ENCODE measurements at places on chromosomes 7 and 10.
A peak's percentile ranks its signal among the peaks of the same experiment; 100 is the strongest.

DNA sequence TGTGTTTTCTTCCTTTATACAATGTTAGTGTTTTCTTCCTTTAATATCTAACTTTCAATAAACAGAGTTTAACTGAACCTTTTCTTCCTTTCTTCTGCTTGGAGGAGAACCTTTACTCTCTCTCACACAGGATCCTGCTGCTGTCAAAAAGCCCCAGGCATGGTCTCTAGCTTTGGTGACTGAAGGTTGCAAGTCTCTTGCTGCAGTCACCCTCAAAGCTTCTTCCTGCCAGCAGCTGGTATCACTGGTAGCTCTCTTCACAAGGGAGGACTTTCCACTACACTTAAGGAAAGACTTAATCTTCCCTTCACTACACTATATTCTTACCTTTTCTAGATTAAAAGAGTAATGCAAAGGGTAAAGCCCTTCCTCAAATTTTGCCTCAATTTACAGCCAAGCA, 153.4 kb downstream of the SGMS1 start:
- DNase-seq: no peak

DNA sequence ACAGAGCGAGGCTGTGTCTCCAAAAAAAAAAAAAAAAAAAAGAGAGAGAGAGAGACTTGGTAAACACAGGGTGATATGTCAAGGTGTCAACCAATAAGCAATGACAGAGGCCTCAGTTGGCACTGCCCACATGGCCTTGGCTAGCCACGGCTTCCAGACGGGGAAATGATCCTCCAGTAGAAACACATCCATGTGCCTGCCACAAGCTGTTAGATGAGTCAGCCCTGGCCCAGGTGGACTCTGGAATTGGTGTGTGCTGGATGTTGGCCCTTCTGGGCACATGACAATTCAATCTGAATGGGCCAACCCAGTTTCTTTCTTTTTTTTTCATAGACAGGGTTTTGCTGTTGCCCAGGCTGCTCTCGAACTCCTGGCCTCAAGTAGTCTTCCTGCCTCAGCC, 13.7 kb downstream of the RFC2 start:
- no peak for DNase-seq

DNA sequence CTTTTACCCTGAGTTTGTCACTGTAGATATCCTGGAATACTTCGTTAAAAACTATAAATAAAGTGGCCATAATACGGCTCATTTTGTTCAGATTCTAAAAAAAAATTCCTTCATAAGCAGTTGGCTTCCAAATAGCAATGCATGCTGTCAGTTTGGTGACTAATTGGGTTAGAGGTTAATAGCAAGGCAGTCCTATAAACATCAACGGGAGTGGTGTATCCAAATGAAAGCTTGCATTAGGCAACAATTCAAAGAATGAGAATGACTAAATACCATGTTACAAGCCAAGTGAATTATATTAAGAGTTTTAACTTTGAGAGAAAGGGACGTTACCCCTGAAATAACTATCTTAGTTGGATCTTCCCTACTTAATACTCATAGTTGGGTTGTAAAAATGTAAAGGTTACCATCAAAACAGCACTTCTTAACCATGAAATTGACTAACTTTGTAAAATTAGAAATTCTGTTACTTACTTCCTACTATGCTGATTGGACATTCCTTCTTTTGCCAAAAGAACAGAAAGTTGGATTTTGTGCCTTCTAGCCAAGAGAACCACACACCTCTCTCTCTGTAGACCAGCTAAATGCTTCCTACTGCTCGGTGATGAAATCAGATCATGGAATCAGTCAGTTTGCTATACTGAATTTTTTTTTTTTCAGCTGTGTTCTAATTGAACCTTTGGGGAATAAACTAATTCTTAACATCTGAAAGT, 98.0 kb downstream of the KAT6B start:
- no peak for DNase-seq

GRCh38 chr7:23712368-23713284, 2.6 kb downstream of the STK31 start:
- peak; percentile 58 for DNase-seq

- DNase-seq: no peak
These were observed 21.6 kb downstream of the RBM48 start for GRCh38 chr7:92550194-92550593.

GRCh38 chr7:81743201-81743600, 26.6 kb downstream of the HGF start:
- no peak for DNase-seq

DNA sequence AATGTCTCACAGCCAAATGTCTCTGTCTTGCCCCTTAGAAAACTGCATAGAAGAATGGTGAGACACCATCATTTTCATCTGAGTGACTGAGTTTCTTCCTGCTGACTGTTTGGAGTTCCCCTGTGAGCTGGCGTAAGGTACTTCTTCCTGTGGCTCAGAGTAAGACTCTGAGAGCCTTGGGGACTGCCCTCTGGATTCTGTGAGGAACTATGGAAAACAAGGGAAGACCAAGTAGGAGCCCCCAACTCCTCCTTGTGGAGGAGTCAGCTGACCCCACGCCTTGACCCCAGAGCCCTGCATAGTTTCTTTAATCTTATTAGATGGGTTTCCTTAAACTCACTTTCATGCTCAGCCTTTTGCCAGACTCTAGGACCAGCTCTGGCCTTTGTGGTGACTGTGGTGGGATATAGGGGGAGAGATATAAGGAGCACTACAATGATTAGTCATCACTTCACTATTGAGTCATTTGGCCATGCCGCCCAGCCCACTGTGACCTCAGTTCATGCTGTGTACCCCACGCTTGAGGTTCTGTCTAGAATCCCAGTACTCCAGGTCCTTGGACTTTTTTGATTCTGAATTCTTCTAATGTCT, 51.8 kb upstream of the FAM133B start:
- peak; percentile 54 for DNase-seq

GRCh38 chr10:86253091-86254072, 113.2 kb downstream of the GRID1 start:
- DNase-seq: no peak

- no peak for DNase-seq
These were observed 252.9 kb downstream of the MAD1L1 start for GRCh38 chr7:1979591-1980560.

DNA sequence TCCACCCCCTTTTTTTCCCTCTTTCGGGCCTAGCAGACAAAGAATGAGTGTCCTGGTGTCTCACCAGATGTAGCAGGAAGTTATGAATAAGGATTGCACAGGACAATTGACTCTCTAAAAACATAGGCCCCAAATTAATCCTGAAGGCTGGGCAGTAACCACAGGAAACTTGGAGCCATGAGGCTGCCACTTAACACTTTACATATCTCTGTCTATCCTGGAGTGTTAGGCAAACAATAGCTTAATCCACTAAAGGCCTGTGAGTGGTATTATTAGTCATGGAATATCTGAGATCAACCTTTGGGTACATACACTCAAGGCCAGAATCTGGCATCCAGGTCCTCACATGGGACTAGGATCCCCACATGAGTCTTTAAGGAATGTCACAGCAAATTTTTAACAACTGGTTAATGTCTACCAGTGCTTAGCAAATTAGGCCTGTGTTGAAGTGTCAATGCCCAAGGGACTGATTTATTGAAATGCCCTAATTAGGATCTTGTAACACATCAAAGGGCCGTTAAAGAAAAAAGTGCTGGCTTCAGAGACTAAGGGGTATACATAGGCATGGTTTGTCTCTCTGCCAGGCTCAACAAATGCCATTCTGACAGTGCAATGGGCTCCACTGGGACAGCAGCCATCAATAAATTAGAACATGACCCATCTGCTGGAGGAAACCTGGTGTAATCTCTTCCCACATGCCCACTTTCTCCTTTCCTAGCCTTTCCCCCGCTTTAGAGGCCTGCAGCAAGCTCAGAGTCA, 196.7 kb upstream of the TBX20 start:
- DNase-seq: no peak

GRCh38 chr7:129356176-129356575, 78.1 kb upstream of the STRIP2 start:
- no peak for DNase-seq

DNA sequence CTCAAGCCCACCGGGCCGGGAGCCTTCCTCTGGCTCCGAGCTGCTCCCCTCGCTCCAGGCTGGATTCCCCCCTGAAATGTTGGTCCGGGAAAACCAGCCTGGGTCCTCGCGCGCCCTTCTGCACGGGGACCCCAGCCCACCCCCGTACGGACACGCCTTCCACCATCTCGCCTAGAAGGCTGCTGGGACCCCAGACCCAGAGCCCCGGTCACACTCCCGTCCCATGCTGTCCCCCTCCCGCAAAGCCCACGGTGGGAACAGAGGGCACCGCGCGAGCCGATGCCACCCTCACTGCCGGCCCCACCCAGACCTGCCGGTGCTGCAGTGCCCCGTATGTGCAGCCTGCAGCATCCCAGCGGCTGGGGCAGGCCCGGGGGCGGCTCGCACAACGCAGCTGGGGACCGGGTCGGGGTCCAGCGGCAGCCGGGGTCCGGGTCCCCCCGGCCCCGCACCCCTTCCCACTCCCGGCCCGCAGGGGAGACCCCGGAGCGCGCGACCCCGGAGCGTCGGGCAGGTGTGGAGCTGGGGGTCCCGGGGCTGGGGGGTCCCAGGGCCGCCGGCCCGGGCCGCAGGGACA, 871 bp downstream of the SPOCK2 start:
- DNase-seq: peak; percentile 46

DNA sequence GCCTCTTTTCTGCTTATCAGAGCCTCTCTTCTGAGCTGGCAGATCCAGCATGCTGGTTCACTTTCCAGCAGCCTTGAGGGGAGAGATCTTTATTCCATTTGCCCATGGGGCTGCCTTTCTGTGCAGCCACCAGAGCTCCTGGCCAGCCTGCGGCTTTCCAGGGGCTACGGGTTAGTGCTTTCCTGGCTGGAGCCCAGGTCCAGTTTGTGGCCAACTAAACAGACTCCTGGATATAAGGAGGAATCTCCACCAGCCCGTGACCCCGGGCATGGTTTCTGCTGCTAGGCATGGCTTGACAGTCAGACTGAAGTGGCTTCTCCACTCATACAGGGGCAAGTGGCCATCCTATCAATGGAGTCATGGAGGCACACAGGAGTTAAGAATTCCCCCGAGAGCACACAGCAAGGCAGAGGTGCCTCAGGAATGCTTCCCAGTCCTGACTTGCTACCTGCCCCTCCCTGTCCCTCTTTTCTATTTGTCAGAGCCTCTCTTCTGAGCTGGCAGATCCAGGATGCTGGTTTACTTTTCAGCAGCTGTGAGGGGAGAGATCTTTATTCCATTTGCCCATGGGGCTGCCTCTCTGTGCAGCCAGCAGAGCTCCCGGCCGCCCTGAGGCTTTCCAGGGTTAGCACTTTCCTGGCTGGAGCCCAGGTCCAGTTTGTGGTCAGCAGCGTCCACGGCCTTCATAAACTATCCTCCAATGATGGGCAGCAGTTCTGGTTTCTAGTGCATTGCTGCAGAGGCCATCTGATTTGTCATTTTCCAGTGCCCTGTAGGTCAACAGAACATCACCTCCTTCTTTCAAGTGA, 35.9 kb downstream of the TSPAN15 start:
- no peak for DNase-seq

- DNase-seq: peak; percentile 37
These were observed 12.5 kb downstream of the SFRP5 start for GRCh38 chr10:97759158-97759887.

- no peak for DNase-seq
These were observed 304.5 kb upstream of the LRRN3 start for GRCh38 chr7:110786328-110786965.

DNA sequence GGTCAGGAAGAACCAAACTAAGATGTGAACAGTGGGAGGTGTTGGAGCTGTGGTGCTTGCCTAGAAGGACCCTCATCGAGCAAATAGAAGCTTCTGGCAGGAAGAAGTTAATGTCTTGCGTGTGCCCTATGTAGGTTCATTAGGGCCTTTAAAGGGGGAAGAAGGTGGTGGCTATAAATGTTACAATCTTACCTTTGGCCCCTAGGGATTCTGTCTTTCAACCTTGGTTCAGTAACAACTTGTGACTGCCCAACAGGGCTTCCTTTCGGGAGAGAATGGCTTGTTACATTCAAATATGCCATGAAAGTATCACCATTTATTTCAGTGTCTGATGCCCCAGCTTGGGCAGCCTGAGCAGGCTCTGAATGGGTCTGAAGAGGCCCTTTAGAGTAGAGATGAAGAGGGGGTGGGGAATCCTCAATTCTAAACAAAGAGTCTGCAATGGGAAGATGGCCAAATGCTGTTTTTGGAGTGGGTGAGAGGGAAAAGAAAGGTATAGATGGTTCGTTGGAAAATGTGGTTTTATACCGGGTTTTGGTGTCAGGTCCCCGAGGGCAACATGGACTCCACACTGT, 108.0 kb downstream of the TCF7L2 start:
- DNase-seq: no peak

DNA sequence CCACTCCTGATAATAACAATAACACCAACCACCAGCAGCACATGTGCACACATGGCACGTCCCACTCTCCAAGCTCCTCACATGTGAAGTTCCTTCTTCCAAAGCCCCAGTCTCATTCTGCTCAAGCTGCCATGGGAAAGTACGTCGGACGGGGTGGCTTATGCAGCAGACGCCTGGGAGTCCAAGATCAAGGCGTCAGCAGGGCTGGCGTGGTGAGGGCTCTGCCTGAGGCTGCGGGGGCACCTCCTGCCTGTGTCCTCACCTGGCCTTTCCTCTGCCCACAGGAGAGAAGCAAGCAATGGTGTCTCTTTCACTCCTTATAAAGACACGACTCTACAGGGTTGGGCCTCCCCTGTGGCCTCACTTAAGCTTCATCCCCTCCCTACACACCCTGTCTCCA, 68.8 kb upstream of the INSIG1 start:
- no peak for DNase-seq

DNA sequence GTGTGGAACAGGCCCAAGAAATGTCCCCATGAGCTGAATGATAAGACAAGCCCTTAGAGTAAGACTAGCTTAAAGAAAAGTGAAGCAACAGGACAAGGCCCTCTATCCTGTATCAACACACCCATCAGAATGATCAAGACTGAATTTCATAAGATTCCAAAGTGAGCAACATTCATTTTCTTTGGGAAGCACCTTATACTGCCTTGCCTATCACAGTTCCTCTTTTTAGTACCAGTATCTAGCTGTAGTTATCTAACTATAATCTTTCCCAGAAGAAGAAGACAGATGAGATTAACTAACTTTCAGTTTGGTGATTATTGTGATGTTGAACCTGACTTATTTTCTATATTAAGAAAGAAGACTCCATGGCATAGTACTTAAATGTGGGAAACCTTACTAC, 391.2 kb downstream of the PHTF2 start:
- DNase-seq: no peak

GRCh38 chr7:18145160-18145559, 117.5 kb upstream of the PRPS1L1 start:
- no peak for DNase-seq

GRCh38 chr10:11728353-11728752, 13.8 kb upstream of the ECHDC3 start:
- no peak for DNase-seq

- DNase-seq: peak; percentile 54
These were observed 84.3 kb upstream of the PHF14 start for GRCh38 chr7:10889266-10889898.

- peak; percentile 36 for DNase-seq
These were observed 27.8 kb downstream of the STN1 start for GRCh38 chr10:103890194-103890658.

DNA sequence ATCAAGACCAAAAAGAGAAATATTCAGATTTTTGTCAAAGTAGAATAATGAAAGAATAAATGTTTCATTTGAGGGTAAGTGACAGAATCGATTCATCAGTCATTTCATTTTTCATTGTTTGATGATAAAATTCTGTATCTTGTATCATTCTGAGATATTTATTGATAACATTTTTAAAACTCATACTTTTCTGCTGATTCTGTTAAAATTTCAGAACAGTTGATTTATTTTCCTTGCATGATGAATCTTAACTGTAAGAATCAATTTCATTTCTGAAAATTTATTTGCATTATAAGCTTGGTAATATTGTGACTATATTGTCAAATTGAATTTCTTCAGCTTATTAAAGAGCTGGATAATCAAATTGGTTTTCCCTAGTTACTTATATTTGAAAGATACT, 13.9 kb downstream of the PHYHIPL start:
- DNase-seq: no peak
